HEK293T (cell line): ENCODE measurements at places on chromosomes 2 and 18.
A peak's percentile ranks its signal among the peaks of the same experiment; 100 is the strongest.

DNA sequence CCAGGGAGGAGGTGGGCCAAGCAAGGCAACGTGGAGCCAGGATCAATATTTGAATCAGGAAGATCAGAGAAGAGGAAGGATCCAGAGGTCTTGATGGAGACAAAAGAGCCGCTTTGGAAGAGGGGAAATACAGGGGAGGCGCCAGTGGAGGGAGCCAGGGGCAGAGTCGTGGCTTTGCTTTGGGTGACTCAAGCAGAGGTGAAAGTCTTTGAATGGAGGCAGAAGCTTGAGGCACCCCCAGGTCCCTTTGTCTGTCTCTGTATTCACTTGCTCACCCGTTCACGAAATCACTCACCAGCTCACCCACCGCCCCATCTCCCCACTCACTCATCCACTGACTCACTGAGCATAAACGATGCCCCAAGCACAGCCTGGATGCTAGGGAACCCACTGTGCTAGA lies 134.1 kb downstream of the ACOXL start:
- no peak for DNase-seq

GRCh38 chr2:130977461-130978050 lies 115.7 kb downstream of the FAM168B start:
- no peak for DNase-seq

GRCh38 chr2:220521551-220521950 lies 894.1 kb downstream of the SLC4A3 start:
- no peak for DNase-seq

DNA sequence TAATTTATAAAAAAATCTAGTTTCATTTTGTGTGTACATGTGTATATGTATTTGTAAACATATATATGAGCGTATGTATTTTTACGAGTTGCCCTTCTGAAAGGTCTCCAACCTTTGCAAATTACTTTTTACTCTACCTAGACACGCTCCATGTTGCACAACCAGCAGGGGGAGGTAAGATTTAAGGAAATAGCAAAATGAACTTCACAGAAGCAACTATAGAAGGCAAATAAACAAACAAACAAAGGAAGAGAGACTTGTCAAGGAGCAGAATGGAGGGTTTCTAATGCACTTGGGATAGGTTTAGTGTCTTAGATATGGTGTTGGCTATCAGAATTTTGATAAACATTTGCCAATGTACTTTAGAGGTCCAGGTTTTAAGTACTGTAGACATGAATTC lies 820.5 kb upstream of the POU3F3 start:
- DNase-seq: no peak

DNA sequence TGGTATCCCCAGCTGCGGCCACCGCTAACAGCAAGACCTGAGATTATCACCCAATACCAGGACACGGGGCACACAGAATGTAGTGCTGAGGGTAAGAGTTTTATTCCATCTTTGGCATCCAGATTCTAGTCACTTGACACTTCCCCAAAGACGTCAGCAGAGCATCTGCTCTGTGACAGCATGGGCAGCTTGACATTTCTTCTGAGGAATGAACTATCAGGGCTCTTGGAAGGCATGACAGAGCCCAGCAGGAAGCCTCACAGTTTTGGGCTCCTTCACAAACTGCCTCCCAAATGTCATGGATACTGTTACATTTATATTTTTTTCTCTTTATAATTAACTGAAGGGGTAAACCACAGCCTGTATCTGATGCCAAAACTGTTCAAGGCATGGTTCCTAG lies 1010.7 kb downstream of the TDRD15 start:
- no peak for DNase-seq

- peak; percentile 70 for DNase-seq
Measured at GRCh38 chr2:219073413-219074129, 12.8 kb upstream of the IHH start.

DNA sequence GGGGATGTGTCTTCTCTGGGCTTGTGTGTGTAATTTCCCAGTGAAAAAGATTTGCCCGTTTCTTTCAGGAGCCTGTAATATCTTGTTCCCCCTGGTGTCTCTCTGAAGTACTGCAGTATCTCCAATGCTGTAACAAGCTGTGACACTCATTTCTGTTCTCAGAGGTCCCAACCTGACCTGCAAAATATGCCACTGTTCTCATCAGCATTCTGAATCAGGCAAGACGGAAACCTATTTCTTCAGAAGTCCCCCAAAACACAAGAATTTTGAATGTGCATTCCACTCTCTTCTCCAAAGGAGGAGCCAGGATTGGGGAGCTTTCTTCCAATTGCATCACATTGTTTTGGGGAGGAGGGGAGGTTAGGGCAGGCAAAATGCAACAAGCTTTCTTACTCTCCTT lies 77.0 kb upstream of the CNGA3 start:
- DNase-seq: peak; percentile 62

DNA sequence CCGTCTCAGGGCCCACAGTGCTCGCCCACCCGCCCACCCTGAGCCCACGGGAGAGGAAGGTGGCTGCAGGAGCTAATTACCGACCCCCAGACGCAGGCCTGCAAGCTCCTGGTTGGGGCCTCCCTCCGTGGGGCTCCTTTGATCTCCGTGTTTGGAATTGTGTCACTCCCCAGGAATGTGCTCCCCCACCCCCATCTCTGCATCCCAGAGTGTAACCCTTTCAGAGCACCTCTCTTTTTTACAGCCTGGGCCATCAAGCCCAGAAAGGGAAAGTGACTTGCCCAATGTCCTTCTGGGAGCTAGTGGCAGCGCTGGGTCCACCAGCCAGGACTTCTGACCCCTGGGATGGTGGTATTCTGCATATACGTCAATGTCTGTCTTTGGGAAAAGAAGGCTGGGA lies 335.1 kb downstream of the CYRIA start:
- DNase-seq: no peak

DNA sequence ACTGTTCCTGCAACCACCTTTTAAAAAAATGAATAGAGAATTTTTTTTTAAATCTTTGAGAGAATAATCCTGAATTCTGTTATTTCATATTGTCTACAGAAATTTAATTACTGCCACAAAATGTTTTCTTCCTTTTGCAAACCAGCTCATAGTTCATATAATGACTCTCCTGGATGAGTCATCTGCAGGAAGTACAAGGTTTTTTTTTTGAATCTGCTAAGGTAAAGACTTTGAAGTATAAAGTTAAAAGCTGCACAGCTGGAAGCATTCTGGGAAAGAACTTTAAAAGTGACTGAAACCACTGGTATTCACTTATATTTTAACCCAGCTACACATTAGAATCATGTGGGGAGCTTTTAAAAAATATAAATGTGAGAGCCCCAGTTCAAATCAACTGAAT lies 25.4 kb downstream of the SESTD1 start:
- DNase-seq: no peak

- DNase-seq: no peak
Measured at GRCh38 chr18:42922363-42922762, 193.1 kb downstream of the RIT2 start.
